Activated CD8-positive, alpha-beta memory T cell treated with anti-CD3 and anti-CD28 coated beads, Interleukin-2, amount 10 ng/mL, durations not matched to agents 7 days and 5 days (primary cell): ENCODE measurements at places on chromosomes 16 and 17. TPM values are rescaled to one million over a fixed set of nuclear protein-coding genes. Genes with fewer than 3 reads are reported as not detected.

- DNase-seq, result no peak
These were observed 11.5 kb upstream of the TMEM132E start for GRCh38 chr17:34567691-34568465.

GRCh38 chr17:32646941-32647340, 160.1 kb downstream of the CDK5R1 start:
- DNase-seq, result no peak

GRCh38 chr16:31076319-31076718, 2.1 kb downstream of the ZNF646 start:
- DNase-seq, result no peak

DNA sequence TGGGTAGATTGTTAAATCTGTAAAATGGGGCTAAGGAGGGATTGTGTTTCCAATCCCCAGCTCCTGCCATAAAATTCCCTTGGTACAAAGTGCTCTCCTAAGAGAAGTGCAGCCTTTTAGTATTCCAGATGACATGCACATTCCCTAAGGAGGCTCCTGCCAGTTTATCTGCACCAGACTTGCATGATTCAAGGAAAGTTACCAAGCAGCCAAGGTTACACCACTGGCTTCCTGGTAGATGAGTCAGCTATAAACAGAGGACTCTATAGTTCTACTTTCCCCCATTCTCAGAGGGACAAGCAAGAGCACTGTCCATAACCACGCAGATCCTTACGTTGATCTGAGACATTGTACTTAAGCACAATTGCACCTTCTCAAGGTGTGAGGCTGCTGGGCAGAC, 1.9 kb downstream of the CALB2 start:
- no peak for DNase-seq

GRCh38 chr16:70717065-70717464, 31.2 kb upstream of the MTSS2 start:
- DNase-seq, result no peak

DNA sequence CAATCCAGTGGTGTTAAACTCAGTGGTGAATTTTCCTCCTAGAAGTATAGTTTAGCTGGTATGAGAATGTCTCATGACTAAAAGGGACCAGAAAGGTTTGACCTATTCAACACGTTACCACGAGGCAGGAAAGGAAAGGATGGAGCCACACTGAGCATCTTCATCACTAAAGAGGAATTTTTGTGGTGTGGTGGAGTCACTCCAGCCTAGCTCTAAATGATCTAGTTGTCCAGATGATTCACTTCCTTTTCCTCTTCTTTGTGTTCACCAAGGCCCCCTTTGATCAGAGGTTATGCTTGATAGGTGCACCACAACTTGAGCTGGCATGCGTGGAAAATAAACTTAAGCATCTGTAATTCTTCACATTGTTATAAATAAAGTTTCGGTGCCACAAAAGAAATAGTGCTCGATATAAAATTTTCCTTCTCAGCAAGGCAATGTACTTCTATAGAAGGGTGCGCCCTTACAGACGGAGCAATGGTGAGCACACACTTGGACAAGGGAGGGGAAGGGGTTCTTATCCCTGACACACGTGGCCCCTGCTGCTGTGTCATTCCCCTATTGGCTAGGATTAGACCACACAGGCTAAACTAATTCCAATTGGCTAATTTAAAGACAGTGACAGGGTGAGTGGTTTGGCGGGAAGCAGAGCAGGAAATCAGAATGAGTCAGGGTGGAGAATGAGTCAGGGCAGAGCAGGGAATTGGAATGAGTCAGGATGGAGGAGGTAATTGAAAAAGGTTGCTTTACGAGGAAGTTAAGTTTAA, 254.6 kb downstream of the HS3ST3A1 start:
- no peak for DNase-seq

DNA sequence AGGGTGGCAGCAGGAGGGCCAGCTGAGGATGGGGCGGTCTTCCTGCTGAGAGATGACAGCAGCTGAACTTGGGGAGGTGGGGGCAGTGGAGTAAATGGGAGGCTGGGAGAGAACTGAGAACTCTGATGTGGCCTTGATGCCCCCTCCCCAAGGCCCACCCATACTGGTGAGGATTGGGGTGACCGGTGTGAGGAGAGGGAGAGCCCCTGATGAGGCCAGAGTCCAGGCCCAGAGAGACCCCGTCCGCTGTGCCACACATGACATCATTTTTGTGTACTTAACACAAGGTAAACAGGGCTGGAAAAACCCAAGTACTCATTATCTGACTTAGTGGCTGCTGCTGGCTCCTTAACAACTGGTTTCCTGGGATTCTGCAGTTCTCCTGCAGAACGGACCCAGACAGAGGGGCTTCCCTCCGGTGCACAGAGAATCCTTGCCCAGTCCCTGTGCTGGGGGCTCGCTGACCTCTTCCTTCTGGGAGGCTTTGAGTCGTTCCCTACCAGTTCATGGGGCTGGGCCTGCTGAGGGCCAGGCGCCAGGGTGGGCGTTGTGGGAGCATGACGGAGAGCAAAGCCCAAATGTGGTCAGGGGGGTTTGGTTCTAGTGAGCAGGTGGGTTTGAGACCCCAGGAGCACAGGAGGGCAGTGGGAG, 207.6 kb downstream of the RAB11FIP4 start:
- DNase-seq, result no peak

GRCh38 chr17:42928714-42929496, 28.3 kb downstream of the G6PC1 start:
- DNase-seq, result peak; percentile 55

DNA sequence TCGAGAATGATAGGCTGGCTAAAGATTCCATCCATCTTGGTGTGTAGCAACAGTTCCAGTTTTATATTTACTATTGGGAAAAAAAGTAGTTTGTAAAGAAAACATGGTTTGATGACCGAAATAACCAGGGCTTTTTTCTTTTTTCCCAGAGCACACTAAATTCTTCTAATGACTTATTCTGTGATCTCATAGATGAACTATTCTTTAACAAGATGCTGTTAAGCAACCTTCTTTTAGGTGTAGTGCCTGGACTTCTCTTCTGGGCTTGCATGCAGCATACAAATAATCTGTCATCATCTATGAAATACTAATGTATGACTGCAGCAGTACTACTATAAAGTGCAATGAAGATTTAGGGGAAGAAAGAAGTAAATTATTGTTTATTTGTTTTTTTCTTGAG, 11.0 kb upstream of the CAPNS2 start:
- no peak for DNase-seq

GRCh38 chr17:55266051-55266957, 1.5 kb downstream of the HLF start:
- no peak for DNase-seq

GRCh38 chr17:27566671-27567562, 64.1 kb upstream of the LGALS9 start:
- no peak for DNase-seq

GRCh38 chr16:25097276-25097975, 14.1 kb upstream of the LCMT1 start:
- no peak for DNase-seq

DNA sequence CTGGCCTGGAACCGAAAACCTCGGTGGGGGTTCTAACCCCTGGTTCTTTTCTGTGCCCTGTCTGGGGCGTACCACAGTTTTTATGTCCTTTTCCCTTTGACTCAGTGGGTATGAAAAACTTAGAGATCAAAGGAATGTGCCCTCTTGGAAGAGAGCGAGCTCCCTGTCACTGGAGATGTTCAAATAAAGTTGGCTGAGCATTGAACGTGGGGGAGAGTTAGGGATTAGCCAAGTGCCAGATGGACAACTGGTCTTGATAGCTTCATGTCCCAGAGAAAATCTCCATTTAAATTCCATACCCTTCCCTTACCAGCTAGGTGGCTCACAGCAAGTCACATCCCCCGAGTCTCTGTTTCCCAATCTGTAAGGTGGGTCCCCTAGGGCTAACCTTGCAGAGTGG, 9.5 kb downstream of the ADGRG1 start:
- DNase-seq, result no peak

- DNase-seq, result no peak
These were observed 7.3 kb upstream of the WDR45B start for GRCh38 chr17:82655523-82655922.

DNA sequence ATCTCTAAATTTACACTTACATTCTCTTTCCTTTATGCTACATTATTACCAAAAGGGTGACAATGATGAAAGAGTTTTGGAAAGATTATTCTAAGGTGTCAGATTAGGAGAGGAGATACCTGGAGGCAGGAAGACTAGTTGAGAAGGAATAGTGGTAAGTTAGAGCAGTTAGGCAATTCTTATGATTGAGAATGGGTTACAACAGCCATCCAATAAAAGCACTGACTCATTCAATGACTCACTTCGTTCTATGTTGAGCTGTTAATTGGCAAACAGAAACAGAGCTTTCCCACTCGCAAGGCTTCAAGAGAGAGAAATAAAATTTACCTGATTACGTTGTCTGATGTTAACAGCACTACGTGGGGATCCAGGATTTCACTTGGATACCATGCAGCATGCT, 5.8 kb downstream of the NUP88 start:
- no peak for DNase-seq

LGALS9 gene
- 305 TPM for total RNA-seq

USP43 gene
- total RNA-seq, result 0.29 TPM

PRR29 gene
- total RNA-seq, result 1.5 TPM
